GM03348 (cell line): ENCODE measurements at places on chromosomes 4 and X.

- no peak for DNase-seq
Observed at GRCh38 chr4:159429693-159430035, 326.8 kb downstream of the RAPGEF2 start.

GRCh38 chr4:169251291-169252235 is 19.2 kb downstream of the SH3RF1 start:
- no peak for DNase-seq

- no peak for DNase-seq
Observed at GRCh38 chrX:85303544-85303943, 59.8 kb downstream of the ZNF711 start.

DNA sequence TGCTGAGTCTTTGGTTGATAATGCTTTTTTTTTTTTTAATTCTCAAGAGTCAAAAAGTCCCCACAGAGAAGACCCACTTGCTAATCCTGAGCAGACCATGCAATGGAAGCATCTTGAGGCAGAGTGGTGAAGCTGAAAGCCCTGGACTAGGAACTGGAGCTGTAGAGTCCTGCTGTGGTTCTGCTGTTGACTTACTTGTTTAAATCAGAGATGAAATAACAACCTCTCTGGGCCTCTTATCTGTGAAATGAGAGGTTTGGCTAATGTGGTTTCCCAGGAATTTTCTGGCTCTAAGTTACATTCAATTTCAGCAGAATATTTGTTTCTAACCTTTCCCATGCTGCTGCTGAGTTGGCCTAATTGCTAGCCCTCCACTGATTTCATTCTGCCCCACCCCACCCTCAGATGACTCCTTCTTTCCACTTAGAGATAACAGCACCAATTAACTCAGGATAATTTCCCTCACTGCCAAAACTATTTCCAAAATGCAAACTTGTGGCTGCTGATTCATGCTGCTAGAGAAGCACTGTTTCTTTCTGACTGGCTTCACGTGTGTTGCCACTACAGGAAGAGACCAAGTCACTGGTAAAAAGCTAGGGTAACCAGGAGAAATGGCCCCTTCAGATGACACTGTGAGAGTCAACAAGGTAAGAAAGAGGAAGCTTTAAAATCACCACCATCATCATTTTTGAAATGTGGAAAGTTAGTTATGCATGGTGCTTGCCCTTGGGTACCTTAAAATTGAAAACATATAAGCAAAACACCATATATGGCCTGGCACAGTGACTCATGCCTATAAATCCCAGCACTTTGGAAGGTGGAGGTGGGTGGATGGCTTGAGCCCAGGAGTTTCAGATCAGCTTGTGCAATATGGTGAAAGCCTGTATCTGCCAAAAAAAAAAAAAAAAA is 326.4 kb downstream of the DCHS2 start:
- DNase-seq, result peak; percentile 82

DNA sequence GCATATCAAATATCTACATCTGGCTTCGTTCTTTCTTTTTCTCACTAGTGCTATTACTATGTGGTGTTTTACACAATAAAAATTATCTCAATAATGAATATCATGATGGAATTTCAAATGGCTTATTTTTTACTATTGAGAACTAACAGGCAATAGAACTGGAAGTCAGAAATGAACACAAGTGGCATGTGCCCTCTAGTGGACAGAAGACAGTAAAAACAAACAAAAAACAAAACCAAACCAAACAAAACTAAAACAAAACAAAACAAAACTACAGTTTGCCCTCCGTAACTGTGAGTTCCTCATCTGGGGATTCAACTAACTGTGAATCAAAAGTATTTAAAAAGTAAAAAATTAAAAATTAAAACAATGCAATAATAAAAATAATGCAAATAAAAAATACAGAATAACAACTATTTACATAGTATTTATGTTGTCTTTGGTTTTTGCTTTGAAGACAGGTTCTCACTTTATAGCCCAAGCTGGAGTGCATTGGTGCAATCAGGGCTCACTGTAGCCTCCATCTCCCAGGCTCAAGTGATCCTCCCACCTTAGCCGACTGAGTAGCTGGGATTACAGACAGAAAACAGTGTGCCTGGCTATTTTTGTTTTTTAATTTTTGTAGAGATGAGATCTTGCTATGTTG is 195.6 kb upstream of the TACR3 start:
- peak; percentile 23 for DNase-seq

DNA sequence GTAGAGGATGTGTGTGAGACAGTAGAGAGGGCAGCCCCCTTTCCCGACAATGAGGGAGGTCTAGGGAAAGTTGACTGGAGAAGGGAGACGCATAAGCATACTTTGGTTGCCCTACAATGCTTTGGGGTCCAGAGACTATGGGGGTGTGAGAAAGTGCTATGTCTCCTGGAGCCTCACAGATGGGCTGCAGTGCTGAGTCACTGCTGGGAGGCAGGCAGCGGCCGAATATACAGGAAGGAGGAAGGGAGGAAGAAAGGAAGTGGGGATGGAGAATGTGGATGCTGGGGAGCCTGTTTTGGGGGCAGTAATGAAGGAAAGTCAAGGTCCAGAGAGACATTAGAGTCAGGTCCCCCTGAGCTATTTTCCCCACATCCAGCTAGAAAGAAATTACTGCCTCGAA is 12.7 kb downstream of the DRP2 start:
- DNase-seq, result no peak

DNA sequence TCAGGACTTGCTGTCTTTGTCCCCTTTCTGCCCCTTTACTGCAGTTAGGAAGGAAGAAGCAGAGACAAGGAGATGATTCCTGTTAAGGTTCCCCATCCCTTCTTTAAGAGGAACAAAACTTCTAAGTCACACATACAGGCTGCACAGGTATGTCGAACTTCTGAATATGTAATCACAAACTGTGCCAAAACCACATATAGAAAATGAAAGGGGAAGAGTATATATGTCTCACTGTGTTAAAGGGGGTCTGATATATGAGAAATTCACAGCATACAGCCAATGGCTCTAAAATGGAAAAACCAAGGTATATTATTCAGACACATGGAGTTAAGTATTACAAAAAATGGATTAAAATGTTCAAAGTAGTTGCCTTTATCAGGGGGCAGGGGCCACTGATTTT is 11.7 kb downstream of the CFAP97 start:
- no peak for DNase-seq
